ENCODE measurements at places on chromosomes 4 and X.

DNA sequence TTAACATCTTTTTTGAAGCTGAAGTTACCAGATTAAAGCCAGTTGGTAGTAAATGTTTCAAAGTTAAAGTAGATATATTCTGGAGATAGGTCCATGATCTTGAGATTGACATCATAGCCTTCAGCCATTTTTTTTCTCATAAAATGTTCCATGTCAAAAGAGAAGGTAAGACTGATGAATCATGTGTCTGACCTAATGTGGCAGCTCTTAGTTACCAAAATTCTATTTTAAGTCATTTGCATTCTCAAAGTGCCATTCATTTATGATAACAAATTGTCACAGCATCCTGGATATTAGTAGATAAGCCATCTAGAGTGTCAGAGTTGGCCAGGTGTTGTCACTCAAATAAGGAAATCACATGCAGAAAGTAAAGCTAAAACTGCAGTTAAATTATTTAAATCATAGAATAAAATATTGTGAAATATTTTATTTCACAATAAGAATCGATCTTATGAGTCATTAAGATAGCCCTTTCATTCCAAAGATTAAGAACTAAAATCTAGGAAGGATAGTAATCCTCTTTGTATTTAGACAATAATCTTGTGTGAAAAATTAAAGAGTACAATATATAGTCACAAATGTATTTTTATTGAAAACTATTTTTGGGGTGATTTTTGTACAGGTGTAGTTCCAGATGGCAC, 65.7 kb upstream of the ADAD1 start:
- no peak for DNase-seq

GRCh38 chr4:80948995-80949394, 81.5 kb upstream of the BMP3 start:
- DNase-seq, result no peak

GRCh38 chrX:154873329-154873728, 12.8 kb upstream of the F8A1 start:
- DNase-seq, result no peak

- DNase-seq, result no peak
These were observed 96.8 kb upstream of the FAT1 start for GRCh38 chr4:186820391-186820891.

GRCh38 chr4:22802876-22803275, 110.1 kb downstream of the GBA3 start:
- DNase-seq, result no peak

GRCh38 chrX:34886011-34886410, 56.6 kb upstream of the FAM47B start:
- DNase-seq, result no peak

Measured in activated T-helper 1 cell treated with anti-CD3 and anti-CD28 coated beads, Interleukin-2, amount 50 U/mL, for 16 hours (primary cell).